ENCODE measurements at places on chromosomes 3 and 15. TPM values are rescaled to one million over a fixed set of nuclear protein-coding genes. Genes with fewer than 3 reads are reported as not detected.

The ROPN1B gene
- not detected for total RNA-seq

GRCh38 chr15:66481107-66481856, 16.3 kb downstream of the SNAPC5 start:
- DNase-seq: no peak

GRCh38 chr15:101255615-101256241, 3.9 kb upstream of the CHSY1 start:
- no peak for DNase-seq

GRCh38 chr15:59052915-59053407, 52.0 kb upstream of the CCNB2 start:
- DNase-seq: no peak

The POTEB gene
- total RNA-seq: not detected
